ENCODE measurements at places on chromosomes 6 and 20. TPM values are rescaled to one million over a fixed set of nuclear protein-coding genes. Genes with fewer than 3 reads are reported as not detected.

The BTNL2 gene
- not detected for total RNA-seq

The RAD21L1 gene
- not detected for total RNA-seq

The LKAAEAR1 gene
- not detected for total RNA-seq

The TMEM217 gene
- 1.7 TPM for total RNA-seq
